ENCODE measurements at places on chromosomes 12 and 14.

- no peaks in the 10 kb centered on the region for H3K36me3 ChIP-seq
- no peak overlapping the region for H3K27ac ChIP-seq
- peaks cover 2% of the 10 kb centered on the region for H3K27me3 ChIP-seq
- peak; percentile 30 for DNase-seq
- no peaks in the 10 kb centered on the region for H3K4me1 ChIP-seq
Observed at GRCh38 chr12:102948941-102949352, 8.5 kb upstream of the ASCL1 start.

DNA sequence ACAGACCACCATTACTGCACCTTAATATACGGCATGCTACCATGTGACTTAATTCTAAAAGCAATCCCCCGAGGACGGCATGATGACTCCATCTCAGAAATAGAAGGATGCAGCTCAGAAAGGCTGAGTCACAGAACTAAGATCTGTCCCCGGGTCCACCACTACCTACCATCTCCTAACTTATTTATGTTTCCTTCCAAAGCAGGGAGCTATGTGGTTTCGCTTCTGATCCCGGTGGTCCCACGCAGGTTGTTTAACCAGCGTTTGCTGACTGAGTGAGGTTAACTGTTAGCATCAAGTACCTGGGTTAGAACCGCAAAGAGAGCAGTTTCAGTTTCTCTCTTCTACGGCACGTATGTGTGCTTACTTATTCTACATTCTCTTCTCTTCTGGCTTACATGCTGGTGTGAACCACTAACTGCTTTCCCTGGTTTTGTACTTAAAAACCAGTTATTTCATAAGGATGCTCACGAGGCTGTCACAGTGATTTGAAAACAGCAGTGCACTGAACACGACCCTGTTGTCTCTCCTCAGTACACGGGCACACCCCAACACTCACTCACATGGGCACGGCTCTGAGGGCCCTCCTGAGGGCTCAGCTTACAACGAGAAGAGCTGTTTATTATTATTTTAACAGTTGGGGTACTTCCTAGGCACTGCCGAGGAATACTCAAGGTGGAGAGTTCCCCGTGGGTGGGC is 66.7 kb downstream of the CCDC88C start:
- peak overlapping the region; percentile 83 for H3K27ac ChIP-seq
- peaks cover 32% of the 10 kb centered on the region for H3K4me1 ChIP-seq
- peak overlapping the region; percentile 29 for H3K4me3 ChIP-seq
- no peak for DNase-seq
- H3K36me3 ChIP-seq: no peaks in the 10 kb centered on the region

- no peak overlapping the region for H3K27ac ChIP-seq
- H3K27me3 ChIP-seq: no peaks in the 10 kb centered on the region
- no peaks in the 10 kb centered on the region for H3K4me1 ChIP-seq
- no peaks in the 10 kb centered on the region for H3K36me3 ChIP-seq
- no peak for DNase-seq
Observed at GRCh38 chr14:75487155-75487671, 35.1 kb upstream of the BATF start.

- no peak for DNase-seq
- H3K4me1 ChIP-seq: no peaks in the 10 kb centered on the region
- no peaks in the 10 kb centered on the region for H3K27me3 ChIP-seq
Observed at GRCh38 chr14:90296641-90297040, 35.1 kb downstream of the NRDE2 start.
